ENCODE measurements at places on chromosomes 1 and 21.
A peak's percentile ranks its signal among the peaks of the same experiment; 100 is the strongest.

- DNase-seq = peak; percentile 6
Measured at GRCh38 chr1:228809621-228810394, 74.5 kb downstream of the RHOU start.

GRCh38 chr1:210685295-210685650 is 356.6 kb downstream of the HHAT start:
- DNase-seq = no peak

- no peak for DNase-seq
Measured at GRCh38 chr1:206949208-206949607, 2.9 kb upstream of the PIGR start.

DNA sequence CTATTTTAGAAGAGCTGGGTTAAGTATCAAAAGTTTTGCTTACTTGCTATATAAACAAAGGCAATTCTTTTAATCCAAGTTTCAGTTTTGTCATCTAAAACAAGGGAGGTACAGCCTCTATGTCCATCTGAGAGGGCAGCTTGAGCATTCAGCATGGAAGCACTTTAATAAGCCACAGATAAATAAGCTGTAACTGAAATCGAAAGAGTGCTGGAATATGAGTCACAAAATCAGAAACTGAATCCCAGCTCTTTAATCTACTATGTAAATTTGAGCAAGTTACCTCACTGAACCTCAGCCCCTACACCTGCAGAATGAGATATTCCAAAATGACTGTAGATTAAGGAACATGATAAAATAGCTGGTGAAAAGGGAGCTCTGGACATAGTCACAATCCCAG is 80.0 kb upstream of the HP1BP3 start:
- DNase-seq = no peak

DNA sequence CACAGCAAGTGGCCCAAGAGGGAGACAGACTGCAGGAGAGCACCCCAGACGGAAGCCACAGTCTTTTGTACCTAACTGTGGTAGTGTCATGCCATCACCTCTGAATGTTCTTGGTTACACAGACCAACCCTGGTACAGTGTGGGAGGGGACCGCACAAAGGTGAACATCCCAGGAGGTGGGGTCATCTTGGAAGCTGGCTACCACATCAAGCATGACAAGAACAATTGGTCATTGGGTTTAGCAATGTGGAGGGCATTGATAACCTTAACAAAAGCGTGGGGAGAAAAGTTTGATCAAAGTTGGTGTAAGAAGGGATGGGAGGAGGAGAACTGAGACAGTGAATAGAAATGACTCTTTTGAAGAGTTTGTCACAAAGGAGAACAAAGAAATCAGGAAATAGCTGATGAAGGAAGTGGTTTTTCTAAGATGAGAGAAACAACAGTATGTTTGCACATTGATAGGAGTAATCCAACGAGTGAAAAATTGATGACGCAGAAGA is 87.1 kb upstream of the CACNA1E start:
- peak; percentile 63 for DNase-seq

DNA sequence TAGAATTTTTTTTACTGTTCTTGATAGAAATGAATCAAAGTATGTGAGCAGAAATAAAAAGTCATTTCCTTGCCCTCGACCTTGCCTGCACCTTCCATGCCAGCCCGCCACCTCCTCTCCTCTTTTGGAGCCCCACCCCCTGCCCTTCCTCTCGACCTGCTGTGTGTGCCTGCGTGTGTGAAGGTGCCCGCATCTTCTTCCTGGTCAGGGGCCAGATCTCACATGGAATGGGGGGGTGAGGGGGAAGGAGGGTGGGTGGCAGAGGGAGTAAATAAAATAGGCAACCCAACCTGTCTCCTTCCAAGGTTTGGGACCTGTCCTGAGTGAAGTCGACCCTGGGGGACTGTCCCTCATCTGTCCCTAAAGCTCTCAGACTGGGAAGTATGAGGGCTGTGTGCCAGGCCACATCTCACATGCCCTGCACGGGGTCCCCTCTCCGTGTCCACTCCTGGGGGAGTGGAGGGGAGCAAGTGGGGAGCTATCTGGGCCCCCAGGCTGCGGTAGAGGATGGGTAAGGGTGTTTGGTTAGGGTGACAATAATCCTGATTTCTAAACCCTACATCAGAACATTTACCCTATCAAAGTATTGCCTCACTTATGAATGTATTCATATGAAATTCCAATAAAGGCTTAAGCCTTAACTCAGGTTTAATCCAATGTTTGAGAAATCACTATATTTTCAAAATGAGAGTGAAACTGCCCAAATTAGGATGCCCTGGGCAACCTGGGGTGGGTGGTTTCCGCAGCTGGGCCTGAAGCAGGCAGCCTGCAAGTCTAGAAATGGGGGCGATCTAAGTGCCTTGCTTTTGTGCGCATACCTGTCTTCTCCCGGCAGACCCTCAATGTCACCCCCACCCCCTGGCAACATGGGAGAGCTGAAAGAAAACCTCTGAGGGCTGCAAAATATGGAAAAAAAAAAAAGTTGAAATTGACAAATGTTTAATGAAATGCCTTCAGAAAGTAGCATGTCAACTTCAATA is 15.4 kb downstream of the AMPD2 start:
- DNase-seq = no peak

- DNase-seq = no peak
Measured at GRCh38 chr1:100350787-100351094, 1.6 kb upstream of the CDC14A start.

- DNase-seq = no peak
Measured at GRCh38 chr1:26434161-26434752, 2.1 kb downstream of the DHDDS start.

GRCh38 chr1:15870421-15870820 is 22.9 kb downstream of the SPEN start:
- DNase-seq = no peak

DNA sequence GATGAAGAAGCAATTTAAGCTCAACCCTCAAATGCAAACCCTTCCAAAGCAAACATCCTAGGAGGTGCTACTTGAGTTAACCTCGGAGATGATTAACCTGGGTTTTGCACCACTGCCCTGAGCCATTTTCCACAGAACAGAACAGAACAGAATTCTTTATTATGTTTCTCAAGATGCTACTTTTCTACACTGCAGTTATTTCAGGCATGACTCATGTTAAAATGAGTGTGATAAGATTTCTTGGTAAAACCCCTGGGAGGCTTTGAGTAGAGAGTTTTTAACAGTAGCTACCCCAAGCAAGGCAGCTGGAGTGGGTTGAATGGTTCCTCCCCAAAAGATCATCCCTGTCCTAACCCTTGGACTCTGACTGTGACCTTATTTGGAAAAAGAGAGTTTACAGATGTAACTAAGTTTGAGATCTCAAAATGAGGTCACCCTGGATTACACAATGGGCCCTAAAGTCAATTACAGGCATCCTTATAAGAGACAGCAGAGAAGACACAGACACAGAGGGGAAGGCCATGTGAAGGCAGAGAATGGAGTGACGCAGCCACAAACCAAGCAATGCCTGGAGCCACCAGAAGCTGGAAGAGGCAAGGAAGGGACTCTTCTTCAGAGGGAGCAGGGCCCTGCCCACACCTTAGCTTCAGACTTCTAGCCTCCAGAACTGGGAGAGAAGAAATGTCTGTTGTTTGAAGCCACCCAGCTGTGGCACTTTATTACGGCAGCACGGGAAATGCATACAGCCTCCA is 153.4 kb downstream of the ETS2 start:
- no peak for DNase-seq

DNA sequence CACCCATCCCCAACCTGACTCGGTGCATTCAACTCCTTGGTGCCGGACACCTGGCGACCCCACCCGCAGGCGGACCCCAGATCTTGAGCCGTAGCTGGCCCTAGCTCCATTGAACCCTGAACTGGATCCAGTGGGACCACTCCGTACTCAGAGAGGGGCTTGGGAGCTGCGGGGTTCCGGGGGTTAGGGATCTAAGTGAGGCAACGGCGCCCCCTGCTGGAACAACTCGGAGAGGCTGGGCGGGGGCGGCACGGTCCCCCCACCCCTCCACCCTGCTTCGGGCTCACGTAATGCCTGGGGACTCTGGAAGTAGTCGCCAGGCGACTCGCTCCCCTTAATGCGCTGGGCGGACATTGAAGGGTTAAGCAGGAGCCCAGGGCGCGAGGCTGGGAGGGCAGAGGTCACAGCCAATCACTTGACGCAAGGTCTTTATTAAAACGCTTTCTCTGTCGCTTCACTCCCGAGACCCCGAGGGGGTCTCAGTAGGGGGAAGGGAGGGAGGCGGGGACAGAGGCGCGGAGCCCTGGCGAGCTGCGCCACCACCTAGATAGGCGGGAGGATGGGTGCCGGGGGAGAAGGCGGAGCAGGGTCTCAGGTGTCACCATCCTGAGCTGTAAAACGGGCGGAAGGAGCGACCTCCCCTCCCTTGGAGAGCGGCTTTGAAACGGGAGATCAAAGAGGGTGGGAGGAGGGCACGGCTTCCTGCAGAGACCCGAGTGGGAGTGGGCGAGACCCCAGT is 704 bp upstream of the CRABP2 start:
- peak; percentile 64 for DNase-seq

GRCh38 chr21:37415939-37416338 is 49.4 kb downstream of the DYRK1A start:
- DNase-seq = no peak

GRCh38 chr1:26945728-26946127 is 14.5 kb downstream of the KDF1 start:
- no peak for DNase-seq

DNA sequence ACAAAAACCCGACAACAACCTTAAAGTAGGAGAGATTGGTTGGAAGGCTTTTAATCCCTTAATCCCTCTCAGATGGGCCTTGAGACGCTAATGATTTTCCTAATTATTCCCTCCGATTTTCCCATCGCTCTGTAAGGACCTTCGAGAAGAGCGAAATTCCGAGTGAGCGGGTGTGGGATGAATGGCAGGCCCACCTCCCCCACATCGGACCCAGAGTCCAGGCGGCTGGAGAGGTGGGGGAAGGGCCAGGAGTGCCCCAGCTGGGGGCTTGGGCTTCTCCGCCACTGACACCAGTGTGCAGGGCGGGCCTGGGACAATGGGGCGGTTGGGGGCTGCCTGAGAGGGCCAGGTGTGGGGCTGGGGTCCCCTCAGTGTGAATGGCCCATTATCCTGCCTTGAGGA is 23.4 kb downstream of the RHBG start:
- no peak for DNase-seq

- DNase-seq = no peak
Measured at GRCh38 chr1:4650481-4650880, 3.9 kb upstream of the AJAP1 start.

DNA sequence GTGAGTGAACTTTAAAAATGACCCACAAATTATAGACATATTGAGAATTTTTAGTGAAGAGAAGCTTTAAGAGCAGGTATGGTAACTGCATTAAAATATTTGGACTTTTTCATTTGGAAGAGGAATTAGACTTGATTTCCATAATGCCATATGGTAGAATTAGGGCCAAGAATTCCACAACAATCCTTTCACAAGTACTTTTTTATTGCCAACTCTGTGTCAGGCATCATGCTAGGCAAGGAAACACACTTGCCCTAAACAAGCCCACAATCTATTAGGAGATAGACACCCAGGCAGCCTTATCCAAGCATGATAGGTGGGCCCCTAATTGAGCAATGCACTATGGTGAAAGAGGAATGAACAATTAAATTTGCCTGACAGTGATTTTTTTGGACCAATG is 353.0 kb downstream of the TGFB2 start:
- no peak for DNase-seq

DNA sequence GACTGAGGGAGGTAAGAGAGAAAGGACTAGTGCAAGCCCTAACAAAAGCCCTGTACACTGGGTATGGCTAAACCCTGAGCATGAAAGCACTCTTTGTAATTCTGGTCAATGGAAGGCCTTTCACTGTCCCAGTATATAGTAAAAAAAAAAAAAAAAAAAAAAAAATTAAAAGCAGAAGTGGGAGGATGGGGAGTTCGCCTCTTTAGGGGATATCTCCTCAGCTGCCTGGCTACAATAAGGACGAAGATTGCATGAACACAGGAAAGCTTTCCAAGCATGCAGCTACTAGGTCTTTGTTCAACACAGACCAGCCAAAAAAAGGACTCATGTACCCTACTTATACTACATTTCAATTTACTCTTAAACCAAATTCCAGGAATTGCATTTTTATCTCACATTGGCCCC is 59.1 kb downstream of the EIF4G3 start:
- no peak for DNase-seq

DNA sequence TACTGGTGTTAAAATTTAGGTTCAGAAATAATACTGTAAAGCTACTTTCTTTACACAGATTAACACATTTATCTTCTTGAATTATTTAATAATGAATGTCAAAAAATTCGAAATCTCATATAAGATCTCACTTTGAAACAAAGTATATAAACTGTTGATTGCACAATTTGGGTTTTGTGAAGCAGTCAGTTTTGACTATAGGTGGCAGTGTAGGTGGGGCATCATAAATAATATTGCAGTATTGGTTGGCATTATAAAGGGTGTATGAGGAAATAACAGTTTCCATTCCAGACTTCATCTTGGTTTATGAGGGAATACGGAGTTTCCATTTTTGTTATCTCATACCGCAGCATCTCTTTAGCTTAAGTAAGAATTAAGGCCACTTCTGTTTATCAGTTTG is 49.9 kb downstream of the SUCO start:
- no peak for DNase-seq

GRCh38 chr1:65459397-65459768 is 38.9 kb downstream of the LEPR start:
- no peak for DNase-seq

DNA sequence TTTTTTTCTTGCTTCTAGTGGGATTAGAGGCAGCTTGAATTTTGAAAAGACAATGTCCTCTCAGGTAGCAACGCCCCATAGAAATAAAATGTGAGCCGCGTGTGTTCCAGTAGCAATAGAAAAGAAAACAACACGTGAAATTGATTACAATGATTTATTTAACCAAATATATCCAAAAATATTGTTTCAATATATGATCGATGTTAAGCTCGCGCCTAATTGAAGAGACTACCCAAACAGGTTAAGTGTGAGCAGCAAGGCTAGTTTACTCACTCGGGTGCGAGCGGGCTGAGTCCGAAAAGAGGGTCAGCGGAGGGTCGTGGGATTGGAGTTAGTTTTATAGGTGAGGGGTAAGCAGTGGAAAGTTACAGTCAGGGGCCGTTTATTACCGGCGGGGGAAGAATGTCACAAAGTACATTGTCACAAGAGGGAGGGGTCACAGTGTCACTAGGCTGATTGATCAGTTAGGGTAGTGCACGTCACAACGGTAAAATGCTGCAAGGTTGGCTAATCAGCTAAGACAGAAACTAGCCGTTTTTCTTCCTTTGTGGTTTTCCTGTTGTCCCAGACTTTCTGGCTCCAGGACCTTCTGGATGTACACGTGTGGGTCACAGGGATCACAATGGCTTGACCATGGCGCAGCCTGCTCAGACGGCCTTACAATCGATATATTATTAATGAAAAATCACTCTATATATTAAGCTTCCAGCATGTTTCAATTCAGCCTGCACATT is 697 bp upstream of the ZNF670 start:
- peak; percentile 18 for DNase-seq

DNA sequence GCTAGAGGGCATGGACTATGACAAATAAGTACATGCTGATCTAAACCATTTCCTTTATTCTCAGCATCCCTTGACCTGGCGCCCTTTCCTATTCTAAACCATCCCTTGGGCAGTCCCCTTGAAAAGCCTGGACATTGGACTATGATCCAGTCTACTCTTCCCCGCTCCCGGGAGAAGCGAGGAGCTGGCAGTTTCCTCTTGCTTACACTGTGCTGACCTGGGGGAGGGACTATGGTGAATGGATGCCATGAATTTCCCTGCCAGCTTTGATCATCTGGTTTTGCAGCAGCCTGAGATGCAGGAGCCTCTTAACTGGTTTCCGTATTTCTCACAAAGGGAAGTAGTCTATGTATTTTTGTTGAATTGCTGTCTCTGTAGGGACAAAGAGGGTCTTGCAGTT is 121.7 kb downstream of the KIF26B start:
- no peak for DNase-seq

GRCh38 chr21:42566524-42567213 is 53.0 kb downstream of the SLC37A1 start:
- no peak for DNase-seq

Data from CD4-positive, alpha-beta T cell treated with Interferon alpha-2 for 1 hour (primary cell).